CD4-positive, CD25-positive, alpha-beta regulatory T cell (primary cell): ENCODE measurements at places on chromosomes 12 and 14.

DNA sequence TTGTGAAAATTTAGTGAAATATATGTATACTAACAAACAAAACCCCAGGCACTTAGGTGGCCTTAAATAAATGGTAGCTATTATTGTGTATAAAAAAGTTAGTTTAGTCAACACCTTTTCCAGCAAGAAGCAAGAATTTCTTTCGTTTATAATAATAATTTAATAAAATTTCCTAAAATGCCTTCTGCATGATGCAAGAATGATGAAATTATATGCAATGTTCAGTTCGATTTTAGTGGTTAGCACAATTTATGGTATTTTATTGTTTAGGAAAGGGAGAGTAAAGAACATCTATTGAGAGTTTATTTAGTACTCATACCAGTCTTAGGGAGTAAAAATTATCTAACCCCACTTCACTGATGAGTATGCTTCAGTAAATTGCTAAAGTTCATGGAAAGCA, 290.8 kb downstream of the APAF1 start:
- DNase-seq: no peak

DNA sequence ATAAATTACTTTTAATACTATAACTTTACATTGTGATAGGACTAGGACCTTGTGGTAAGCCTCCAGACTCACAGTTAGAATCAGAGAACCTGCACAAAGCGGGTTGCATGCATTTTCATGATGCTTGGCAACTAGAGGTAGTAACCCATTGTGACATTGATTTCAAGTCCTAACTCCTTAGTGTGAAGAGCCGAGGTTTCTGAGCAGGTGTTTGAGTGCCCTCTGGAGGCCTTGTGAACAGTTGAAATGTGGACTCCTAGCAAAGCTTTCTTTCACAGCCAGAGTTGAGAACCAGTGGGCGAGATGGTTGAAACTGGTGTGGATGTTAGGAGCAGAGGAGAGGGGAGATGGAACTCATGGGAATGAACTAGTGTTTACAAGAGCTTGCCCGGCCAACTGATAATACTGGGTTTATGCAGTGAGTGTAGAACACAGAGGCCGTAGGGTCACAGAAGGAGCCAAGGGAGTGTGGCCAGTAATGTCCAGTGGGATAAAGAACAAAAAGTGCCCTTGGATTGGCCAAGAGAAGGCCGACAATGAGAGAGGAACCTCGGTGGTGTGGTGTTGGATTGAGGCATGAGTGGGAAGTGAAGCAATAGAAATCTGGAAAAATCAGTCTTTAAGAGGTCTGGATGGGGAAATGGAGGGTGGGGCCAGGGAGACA, 10.9 kb downstream of the ZNF664 start:
- DNase-seq: peak; percentile 60

- no peak for DNase-seq
These were observed 221.5 kb upstream of the DAAM1 start for GRCh38 chr14:58966997-58967396.

DNA sequence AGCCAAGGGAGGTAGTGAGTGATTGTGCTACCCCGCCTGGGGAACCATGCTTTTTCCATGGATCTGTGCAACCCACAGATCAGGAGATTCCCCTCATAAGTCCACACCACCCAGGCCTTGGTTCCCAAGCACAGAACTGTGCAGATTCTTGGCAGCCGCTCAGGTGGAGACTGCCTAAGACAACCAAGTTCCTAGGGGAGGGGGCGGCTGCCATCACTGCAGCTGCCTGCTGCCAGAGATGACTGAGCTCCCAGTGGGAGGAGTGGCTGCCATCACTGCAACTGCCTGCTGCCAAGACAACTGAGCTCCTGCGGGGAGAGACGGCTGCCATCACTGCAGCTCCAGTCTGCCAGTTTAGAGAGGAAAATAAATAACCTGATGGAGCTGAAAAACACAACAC, 138.3 kb upstream of the GARIN2 start:
- DNase-seq: no peak

- DNase-seq: no peak
These were observed 70.3 kb downstream of the ACTN1 start for GRCh38 chr14:68908803-68909202.

DNA sequence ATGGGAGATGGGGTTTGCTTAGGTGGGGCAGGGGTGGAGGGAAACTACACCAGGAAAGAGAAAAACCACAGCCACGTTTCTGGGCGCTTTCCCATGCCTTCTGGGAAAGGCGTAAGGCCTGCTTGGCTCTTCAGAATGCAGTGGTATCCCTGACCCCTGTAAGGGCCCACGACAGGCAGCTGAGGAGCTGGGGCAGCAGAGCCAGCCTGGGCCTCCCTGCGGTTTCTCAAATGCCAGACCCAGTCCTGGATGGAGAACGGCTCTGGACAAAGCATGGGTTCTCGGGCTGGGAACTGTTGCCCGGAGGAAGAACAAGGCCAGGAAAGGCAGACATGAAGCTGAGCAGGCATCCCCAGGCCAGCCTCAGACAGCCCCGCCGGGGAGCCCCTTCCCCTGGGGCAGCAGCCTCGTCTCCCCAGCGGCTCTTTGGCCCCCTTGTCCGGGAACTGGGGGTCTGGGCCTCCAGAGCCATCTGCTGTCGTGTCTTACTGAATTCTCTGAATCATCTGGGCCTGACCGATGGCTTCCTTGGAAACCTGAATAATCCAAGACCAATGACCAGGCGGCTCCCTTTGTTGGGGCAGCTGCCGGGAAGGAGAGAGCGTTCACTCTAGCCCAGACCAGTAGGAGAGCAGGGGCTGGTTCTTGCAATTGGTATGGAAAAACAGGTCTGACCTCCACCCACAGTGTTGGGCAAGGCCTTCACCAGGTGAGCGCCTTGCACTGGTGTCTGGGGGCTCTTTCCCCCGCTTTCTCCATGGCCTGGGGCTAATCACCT, 64.0 kb upstream of the RIN3 start:
- DNase-seq: no peak

DNA sequence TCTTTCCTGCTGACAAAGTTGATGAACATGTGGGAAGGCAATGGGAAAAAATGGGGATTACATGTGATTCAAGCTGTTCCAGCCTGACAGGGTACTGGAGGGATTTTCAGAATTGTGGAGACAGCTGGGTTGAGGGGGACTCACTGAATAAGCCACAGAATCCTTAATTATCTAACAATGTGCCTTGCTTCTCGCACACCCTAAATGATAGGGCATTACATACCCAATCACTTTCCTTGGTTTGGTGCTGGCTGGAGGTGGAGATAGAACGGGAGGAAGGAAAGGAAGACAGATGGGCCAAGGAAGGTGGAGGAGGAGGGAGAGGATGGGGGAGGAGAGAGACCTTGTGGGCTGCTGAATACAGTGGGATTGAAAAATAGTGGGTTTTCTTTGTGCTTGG, 20.7 kb downstream of the PELI2 start:
- DNase-seq: no peak

GRCh38 chr12:68998041-68998440, 65.1 kb upstream of the CPM start:
- no peak for DNase-seq

DNA sequence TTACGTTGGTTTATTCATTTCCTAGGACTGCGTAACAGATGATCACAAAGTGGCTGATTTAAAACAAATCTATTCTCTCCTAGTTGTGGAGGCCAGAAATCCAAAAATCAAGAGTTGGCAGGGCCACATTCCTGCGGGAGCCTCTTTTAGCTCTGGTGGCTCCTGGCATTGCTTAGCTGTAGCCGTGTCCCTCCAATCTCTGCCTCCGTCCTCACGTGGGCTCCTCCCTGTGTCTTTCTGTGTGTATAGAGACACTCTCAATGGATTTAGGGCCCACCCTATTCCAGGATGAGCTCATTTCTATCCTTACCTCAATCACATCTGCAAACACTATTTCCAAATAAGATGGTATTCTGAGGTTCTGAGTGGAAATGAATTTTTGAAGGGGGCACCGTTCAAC, 42.5 kb downstream of the KCTD10 start:
- no peak for DNase-seq

- no peak for DNase-seq
These were observed 164.3 kb upstream of the NOS1 start for GRCh38 chr12:117525766-117526165.

DNA sequence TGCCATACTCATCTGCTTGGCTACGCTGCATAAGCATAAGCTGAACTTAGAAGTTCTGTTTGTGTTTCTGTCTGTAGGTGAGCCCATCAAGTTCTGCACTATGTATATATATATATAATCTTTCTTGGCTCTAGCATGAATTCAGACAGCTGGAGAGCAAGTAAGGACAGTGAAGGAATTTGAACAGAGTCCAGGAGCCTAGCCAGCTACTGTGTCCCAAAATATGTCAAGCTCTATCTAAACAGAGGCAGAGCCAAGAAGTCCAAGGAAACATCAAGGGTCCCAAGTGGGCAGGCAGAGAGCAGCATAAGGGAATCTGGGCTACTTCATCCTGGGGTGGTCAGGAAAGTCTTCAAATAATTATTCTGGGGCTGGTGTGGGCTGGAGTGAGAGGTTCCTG, 118.5 kb upstream of the NPAS3 start:
- no peak for DNase-seq

DNA sequence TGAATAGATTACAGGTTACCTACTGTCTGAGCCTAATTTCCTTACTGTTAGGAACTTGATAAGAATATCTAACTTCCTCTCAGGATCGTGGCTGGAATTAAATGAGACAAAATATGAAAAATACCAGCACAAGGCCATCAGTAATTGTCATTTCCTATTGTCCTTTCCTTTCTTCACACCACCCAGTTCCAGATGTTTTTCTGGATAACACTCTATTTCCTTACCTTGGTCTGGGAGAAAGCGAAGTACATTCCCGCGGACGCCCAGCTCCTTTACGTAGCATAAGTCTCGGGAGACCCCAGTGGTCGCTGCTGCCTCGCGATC, 376 bp downstream of the GDF3 start:
- DNase-seq: no peak

- no peak for DNase-seq
These were observed 76.0 kb downstream of the PTHLH start for GRCh38 chr12:27896419-27896990.

DNA sequence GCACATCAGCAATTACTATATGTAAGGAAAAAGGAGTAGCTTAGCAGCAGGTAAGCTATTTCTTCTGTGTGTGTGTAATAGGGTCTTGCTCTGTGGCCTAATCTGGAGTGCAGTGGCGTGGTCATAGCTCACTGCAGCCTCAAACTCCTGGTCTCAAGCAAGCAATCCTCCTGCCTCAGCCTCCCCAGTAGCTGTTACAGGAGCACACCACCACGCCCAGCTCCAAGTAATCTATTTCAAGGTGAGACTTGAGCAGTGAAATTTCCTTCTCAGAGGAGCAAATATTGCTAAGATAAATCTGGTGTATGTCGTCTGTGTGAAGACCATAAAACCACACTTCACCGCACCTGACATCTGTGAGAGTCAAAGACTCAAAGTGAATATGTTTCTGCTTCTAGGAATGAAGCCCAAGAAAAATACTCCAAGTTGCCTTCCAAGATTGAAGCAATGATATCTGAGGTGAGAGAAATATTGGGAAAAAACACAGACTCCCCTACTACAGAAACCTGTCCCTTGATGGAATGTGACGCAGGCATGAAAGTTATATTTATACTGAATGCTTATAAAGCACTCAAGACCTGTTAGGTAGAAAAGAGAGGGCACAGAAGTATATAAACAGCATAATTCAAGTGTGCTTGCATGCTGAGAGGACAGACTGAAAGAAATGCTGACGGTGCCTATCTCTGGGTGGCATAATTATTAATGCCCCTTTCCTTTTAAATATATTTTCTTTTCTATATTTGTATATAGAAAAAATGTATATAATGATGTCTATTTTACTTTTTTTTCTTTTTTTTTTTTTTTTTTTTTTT, 2.5 kb upstream of the SELPLG start:
- no peak for DNase-seq

DNA sequence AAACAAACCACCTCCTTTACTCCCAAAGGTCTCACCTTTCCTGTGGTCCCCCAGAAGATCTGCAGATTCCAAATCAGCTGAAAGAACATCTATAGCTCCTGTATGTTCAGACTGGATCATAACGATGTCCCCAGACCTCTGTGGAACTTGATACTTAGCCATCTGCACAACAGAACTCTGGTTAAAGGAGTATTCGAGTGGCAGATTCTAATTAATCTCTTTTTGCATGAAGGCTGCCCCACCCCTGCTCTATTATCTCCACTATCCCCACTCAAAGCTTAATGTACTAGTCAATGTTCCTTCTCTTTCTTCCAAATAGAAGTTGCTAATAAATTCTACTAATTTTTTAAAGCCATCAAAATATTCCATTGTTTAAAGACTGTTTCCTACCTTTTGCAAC, 22.8 kb downstream of the GSTZ1 start:
- DNase-seq: no peak

DNA sequence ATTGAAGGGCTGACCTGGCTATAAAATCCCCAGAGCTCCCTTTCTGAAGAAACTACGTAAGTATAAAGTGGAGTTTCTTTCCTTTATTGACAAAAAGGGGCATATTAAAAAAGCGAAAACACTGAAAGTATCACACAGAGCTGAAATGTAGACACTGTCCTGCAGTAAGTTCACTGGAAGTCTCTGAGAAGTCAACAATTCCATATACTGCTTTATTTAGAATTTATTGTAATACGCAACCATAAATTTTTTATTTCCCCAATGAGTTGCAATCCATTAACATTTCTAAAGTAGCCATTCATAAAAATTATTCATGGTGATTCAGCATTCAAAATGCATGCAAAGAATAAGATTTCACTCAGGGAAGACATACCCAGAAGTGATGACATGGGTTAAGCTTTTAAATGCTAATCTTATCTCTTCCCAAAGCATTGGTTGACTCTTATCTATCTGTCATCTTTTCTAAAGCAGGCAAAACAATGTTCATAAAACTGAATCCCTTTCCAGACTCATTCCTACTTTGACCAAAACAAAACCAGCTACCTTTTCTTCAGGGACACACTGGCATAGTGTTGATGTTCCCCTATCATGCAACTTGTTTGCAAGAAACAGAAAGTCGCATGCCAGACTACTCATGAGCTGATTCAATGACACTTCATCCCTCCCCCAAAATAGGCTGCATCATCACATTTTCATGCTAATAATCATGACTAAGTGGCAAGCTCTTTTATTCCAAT, 17.3 kb downstream of the KITLG start:
- no peak for DNase-seq

- no peak for DNase-seq
These were observed 12.4 kb downstream of the HDAC7 start for GRCh38 chr12:47807338-47807737.
